ENCODE measurements at places on chromosomes 5 and 9.

DNA sequence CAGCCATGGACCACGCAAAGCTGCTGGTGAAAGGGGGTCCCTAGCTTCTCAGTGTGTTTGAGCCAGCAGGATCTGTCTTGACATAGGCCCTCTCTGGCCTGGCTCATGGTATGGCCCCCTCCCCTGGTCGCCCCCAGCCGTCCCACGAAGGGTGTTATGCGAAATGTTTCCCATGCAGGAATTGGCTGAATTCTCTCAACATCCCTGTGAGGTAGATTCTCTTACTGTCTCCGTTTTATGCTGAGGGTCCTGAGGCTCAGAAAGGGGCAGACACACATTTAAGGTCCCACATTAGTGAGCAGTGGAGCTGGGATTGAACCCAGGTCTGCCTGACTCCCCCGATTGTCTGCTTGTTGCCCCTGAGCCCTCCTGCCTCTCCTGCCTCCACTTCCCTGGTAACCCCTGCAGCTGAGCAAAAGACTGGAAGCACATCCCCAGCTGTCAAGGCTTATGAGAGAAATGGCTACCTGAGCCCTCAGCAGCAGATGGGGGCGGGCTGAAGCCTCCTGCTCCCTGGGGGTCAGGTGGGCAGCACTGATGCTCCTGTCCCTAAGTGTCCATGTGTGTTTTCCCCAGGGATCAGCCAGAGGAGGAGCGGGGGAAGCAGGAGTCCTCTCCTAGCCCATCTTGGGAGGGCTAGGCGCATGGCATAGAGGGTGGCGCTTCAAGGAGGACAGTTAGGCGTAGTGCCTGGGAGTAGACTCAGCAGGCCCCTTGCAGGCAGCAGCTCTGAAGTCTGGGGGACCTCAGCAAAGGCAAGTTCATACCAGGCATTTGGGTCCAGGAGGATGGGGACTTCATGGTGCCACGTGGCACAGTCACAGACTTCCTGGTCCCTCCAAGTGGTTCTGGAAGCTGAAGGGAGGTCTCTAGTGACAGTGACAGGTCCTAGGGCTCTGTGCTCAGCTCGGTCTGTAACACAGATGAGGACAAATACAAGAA is 49.0 kb upstream of the GARNL3 start:
- no peak for DNase-seq

DNA sequence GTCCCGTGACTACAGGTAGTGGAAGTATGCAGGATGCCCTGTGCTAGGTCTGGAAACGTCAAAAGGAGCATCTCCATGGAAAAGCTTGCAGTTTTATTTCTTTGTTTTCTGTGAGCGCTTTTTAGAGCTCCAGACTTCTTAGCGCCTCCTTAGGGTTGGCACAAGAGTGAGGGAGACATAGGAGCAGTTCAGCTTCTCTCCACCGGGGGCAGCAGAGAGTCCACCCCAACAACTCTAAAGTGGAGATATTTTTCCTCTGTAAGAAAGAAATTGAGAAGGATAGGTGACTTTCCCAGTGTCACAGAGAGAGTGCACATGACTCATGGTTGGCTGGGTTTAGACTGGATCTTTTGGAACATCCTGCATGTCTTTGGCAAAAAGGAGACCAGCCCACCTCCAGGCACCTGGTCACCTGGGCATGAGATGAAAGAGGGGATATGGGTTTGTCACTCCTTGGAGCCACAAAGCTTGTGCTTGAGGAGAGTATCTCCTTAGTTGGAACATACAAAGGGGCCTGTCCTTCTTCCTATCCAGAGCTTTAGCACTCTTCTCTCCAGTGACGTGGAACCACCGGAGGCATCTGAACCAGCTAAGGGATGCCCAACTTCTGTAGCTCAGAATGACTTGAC is 637.7 kb downstream of the SEMA5A start:
- peak; percentile 55 for DNase-seq

GRCh38 chr9:112248722-112249121 is 73.6 kb upstream of the SUSD1 start:
- DNase-seq = no peak

- DNase-seq = no peak
These were observed 175.1 kb downstream of the BAAT start for GRCh38 chr9:101209670-101210069.

DNA sequence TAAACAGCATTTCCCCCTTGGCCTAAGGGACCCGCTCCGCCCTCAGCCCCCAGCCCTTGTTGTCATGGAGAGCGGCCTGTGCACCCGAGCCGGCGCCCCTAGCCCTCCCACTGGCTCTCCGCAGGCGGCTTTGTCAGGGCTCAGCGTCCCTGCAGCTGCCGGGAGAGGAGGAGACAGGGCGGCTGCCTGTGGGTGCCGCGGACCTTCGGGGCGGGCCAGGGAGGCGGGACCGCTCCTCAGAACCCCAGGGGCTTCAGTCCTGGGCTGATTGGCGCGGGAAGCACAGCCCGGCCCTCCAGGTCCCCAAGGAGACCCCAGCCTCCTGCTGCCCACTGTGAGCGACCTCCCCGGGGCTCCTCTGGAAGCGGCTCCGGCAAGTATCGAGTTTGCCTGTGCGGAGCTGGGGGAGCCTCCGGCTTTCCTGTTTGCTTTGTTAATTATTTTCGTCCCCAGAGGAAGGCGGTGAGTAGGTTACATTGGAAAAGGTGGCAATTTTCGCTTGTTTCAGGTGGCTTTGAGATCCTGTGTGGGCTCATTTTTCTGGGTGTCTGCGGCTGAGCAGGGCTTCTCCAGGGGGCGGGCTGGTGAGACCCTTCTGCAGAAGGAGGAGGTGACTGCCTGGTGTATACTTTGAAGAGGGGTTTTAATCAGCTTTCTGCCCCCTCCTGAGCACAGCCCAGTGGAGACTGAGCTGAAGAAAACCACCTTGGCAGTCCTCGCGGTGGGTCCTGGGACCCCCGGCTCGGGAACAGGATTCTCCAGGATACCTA is at the start of gene FGD3:
Gene FGD3 (plus strand): TSS at position 256 of the 770 bp plus-strand sequence. CDS start 28,734 bp downstream, outside the sequence.
- peak; percentile 44 for DNase-seq

- no peak for DNase-seq
These were observed 33.4 kb downstream of the VAV2 start for GRCh38 chr9:133958756-133959155.

GRCh38 chr5:64295101-64295500 is 129.5 kb downstream of the RNF180 start:
- DNase-seq = no peak

GRCh38 chr9:2216591-2216990 is 201.4 kb downstream of the SMARCA2 start:
- DNase-seq = no peak

Data from T47D (cell line).